ENCODE measurements at places on chromosomes 1 and 21. TPM values are rescaled to one million over a fixed set of nuclear protein-coding genes. Genes with fewer than 3 reads are reported as not detected.

GRCh38 chr1:164628772-164629171 lies 69.8 kb downstream of the PBX1 start:
- DNase-seq, result no peak

FAM177B gene
- total RNA-seq, result 0.41 TPM

LRRC41 gene
- total RNA-seq, result 65.4 TPM

DNA sequence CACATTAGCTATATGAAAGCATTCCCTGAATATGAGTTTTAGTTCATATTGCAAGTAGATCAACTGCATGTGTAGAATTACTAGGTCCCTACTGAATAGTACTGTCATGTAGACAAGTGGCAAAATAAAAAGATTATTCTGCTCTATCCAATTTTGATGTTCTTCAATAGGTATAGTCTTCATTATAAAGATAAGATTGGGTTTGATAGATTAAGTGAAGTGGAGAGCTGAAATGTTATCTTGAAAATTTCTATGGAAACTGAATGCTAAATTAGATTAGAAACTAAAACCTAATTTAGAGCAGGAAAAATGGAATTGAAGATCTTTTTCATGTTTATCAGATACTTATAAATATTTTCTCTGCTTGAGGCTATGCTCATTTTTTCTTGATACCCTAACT lies 1610.0 kb downstream of the BRINP3 start:
- no peak for DNase-seq

ERICH3 gene
- not detected for total RNA-seq

DNA sequence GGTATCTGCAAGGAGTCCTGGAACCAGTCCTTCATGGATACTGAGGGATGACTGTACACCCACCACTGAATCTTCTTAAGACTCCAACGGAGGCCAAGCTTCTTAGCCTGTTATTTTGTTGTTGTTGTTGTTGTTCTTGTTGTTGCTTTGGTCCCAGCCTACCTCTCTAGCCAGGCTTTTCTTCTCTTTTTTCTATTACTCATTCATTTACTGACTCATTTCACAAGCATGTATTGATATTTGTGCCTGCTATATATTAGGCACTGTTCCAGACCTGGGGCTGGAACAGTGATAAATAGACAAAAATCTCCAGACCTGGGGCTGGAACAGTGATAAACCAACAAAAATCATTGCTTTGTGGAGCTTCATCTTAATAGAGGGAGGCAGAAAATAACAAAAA lies 20.4 kb downstream of the CENPF start:
- no peak for DNase-seq
